Stimulated activated CD8-positive, alpha-beta memory T cell treated with anti-CD3 and anti-CD28 coated beads, Interleukin-12 subunit alpha, Interleukin-12 subunit beta, amount 100 ng/mL, for 4 hours (primary cell): ENCODE measurements at places on chromosomes 2 and 18.

GRCh38 chr2:182672466-182673165, 43.4 kb upstream of the DNAJC10 start:
- DNase-seq: no peak

DNA sequence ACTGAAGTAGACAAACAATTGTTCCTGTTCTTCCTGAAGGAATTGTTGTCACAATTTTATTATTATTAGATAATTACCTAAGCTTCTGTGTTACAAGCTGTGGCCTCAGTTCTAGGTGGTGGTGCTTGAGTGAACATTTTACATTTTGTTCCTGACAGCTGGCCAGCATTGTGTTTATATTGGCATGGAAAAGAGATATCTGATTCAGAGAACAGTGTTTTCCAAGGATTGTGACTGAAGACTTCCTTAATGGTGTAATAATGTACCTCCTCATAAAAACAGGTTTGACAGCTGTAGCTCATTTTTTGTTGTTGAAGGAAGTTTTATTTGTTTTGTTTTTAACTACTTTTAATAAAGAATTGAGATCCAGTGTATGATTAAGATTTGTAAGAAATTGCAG, 95.2 kb downstream of the EPB41L5 start:
- no peak for DNase-seq

DNA sequence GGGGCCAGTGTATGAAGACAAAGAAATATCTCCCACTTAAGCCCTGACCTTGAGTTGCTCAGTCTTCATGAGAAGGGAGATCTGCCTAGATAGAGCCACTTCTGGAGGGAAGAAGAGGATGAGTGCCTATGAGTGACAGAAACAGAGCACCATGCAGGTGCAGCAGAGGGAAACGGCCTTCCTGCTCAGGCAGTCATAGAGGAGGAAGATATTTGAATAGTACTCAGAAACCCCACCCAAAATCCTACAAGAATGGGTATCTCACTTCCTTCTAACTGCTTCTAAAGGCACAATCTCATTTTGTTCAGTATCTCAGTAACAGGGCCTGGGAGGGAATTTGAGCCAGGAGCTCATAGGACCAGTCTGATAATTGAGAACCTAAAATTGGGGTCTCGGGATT, 339.3 kb downstream of the ALK start:
- DNase-seq: no peak

GRCh38 chr2:12718711-12719399, 2.1 kb downstream of the TRIB2 start:
- peak; percentile 22 for DNase-seq
